Activated CD4-positive, alpha-beta T cell treated with anti-CD3 and anti-CD28 coated beads, Interleukin-2, amount 10 ng/mL, durations not matched to agents 7 days and 5 days (primary cell): ENCODE measurements at places on chromosomes 12 and 14.

DNA sequence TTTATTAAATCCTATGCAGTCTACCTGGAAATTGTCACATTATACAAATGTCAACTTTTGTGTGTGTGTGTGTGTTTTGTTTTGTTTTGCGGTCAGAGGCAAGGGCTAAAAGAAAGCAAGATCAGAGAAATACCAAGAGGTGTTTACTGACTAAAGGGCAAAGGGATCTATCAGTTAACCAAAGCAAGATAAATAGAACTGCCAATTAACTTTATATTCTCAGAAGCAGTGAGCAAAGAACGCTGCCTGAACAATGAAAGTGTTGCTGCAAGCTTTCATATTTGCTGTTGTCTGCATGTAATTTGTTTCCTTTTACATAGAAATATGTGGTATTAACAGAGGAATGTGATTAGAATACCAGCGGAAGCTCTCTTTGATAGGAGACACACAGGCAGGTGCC, 30.9 kb downstream of the CCDC60 start:
- DNase-seq = no peak

GRCh38 chr12:52284562-52285171, 6.7 kb downstream of the KRT81 start:
- no peak for DNase-seq

GRCh38 chr12:110533607-110534006, 31.5 kb downstream of the RAD9B start:
- no peak for DNase-seq

- DNase-seq = no peak
Measured at GRCh38 chr14:103151270-103151945, 28.1 kb downstream of the TNFAIP2 start.

- no peak for DNase-seq
Measured at GRCh38 chr12:52878507-52879393, 26.1 kb downstream of the KRT8 start.

- DNase-seq = no peak
Measured at GRCh38 chr12:114691196-114691595, 7.2 kb upstream of the TBX3 start.

DNA sequence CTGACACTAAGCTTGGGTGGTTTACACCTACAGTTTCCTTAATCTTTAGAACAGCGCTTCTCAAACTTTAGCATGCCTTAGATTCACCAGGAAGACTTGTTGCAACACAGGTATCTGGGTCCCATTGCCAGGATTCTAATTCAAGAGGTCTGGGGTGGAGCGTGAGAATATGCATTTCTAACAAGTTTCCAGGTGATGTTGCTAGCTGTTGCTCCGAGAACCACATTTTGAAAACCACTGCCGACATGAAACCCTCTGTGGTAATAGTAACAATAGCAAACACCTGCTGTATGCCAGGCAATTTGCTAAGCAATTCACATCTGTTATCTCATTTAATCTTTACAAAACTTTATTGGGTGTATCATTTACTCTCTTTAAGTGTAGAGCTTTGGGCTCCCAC, 58.6 kb downstream of the TRHDE start:
- no peak for DNase-seq

GRCh38 chr12:1821805-1822204, 1.4 kb downstream of the LRTM2 start:
- DNase-seq = no peak
